ENCODE measurements at places on chromosomes 1 and 21. TPM values are rescaled to one million over a fixed set of nuclear protein-coding genes. Genes with fewer than 3 reads are reported as not detected.

Gene RGS4
- total RNA-seq = 1.9 TPM

Gene OR2L3
- total RNA-seq = not detected

GRCh38 chr21:38269576-38269936 lies 12.8 kb downstream of the KCNJ15 start:
- DNase-seq = no peak

GRCh38 chr1:12180315-12180714 lies 13.5 kb downstream of the TNFRSF1B start:
- DNase-seq = peak; percentile 67

DNA sequence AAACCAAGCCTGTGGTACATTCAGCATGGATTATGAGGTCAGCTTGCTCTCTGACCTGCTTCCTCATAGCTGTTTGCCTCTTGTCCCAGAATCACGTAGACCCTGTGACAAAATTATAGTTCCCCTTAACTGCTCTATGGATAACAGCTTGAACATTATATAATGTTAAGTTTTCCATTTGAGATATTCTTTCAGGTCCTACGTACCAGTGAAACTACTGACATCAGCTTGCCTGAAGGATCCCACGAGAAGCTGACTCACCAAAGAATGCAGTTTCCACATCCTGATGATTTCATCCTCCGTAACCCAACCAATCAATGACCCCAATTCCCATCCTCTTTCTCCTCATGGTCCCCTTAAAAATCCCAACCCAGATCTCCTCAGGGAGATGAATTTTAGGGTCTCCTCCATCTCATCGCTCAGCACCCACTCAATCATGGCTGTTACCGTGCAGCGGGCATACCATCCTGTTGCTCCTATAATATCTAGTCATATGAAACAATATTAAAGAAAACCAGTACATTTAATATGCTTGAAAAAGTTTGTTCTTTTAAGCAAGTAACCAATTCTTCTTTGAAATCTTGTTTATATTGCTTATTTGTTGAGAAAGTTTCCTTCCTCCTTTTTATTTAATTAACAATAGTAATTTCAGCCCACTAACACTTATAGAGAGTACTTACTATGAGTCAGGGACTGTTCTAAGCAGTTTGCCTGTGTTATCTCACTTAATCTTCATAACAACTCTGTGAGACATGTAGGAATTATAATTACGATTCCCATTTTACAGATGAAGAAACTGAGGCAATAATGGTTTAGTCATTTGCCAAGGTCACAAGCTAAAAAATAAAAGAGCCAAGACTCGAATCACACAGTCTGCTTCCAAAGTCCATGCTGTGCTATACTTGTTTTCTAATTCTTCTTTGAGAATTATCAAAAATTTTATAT lies 27.4 kb downstream of the CHML start:
- no peak for DNase-seq

- DNase-seq = no peak
Measured at GRCh38 chr1:175317309-175317708, 124.7 kb upstream of the KIAA0040 start.

GRCh38 chr1:182978151-182978853 lies 25.3 kb upstream of the SHCBP1L start:
- no peak for DNase-seq
